ENCODE measurements at places on chromosomes 5 and 9.

DNA sequence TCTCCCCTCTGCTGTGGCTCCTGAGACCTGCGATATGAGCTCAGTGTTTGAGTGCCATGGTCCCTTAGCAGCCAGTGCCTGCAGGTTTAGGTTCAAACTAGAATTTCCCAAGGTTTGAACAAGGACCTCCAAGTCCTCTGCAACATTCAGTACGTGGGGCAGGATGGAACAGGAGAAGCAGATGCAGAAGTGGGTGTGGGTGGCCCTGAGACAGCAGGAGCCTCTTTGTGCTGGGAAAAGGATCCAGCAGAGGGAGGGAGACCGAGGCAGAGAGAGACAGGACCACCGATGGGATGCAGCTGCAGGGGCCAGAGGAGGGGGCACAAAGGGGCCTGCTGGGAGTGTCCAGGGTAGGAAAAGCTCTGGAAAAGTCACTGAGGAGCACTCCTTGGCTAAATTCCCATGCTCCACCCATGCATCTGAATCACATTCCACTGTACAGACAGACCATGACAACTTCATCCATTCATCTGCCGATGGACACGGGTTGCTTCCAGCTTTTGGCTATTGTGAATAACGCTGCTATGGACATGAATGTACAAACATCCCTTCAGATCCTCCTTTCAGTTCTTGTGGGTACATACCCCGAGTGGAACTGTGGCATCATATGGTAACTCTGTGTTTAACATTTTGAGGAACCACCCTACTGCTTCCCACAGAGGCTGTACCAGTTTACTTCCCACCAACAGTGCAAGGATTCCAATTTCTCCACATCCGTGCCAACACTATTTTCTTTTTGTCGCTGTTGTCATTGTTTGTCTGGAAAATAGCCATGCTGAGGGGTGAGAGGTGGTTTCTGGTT, 26.7 kb upstream of the SUSD3 start:
- DNase-seq: no peak

GRCh38 chr5:146334074-146334533, 4.5 kb upstream of the POU4F3 start:
- DNase-seq: no peak

DNA sequence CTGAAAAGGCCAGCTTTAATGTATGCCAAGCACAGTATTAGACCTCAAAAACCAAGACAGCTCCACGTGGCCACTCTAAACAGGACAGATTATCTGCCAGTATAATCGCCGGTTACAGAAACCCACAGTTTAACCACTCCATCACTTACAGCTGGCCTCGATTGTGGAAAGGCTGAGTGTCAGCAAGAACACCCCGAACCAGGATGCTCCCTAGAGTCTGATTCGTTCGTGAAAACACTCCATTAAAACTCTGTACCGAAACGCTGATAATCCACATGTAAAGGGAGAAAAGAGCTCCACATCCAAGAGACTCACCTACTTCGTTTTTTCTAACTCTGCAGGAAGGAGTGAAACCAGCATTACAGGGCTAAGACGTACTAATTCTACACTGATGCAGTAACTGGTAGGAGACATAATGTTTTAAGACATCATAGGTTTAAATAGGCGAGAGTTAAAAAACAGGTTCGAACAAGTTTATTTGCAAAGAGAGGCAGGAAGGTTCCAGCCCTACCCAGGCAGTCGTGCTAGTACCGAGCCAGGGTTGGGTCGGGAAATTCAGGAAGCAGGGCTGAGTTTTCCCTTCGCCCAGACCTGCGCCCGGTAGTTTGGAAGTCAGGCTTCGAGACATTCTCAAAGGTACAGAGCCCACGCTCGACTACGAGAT, 949 bp downstream of the SERINC5 start:
- no peak for DNase-seq

- DNase-seq: no peak
These were observed 63.5 kb downstream of the SPATA31D1 start for GRCh38 chr9:82052081-82052480.

DNA sequence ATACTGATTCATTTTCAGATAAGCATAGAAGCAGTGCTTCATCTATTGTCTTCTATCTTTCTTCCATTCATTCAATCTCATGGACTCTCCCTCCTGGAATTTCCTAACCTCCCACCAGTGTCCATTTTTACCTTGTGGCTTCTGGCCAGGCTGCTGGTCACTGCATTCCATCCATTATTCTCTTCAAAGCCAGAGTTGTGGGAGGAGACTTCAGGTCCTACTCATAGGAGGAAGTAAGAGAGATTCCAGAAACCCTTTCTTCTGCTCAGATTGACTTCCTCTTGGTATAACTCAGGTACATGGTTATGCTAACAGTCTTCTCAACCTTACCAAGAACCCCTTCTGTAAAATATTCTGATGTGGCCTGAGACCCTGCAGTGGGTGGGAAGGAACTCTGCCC, 153.3 kb upstream of the SLC12A2 start:
- DNase-seq: no peak

DNA sequence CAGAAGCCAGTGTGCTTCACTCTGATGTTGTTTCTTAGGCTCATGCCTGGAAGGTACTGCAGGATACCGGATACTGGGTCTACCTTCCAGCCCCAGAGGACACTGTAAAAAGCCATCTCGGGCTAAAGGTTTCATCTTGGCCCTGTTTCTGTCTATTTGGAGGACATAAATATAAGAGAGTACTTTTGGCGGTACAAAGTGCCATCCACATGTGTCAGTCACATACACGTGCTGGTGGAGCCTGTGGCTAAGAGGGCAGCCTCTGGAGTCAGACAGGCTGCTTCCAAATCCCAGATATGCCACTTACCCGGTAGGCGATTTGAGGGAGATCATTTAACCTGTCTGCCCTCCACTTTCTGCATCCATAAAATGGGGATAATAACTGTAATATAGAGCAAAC, 160.4 kb downstream of the NR3C1 start:
- DNase-seq: no peak

GRCh38 chr5:64958757-64959391, 190.1 kb downstream of the CWC27 start:
- DNase-seq: peak; percentile 45

GRCh38 chr9:36997414-36997813, 36.7 kb downstream of the PAX5 start:
- no peak for DNase-seq

DNA sequence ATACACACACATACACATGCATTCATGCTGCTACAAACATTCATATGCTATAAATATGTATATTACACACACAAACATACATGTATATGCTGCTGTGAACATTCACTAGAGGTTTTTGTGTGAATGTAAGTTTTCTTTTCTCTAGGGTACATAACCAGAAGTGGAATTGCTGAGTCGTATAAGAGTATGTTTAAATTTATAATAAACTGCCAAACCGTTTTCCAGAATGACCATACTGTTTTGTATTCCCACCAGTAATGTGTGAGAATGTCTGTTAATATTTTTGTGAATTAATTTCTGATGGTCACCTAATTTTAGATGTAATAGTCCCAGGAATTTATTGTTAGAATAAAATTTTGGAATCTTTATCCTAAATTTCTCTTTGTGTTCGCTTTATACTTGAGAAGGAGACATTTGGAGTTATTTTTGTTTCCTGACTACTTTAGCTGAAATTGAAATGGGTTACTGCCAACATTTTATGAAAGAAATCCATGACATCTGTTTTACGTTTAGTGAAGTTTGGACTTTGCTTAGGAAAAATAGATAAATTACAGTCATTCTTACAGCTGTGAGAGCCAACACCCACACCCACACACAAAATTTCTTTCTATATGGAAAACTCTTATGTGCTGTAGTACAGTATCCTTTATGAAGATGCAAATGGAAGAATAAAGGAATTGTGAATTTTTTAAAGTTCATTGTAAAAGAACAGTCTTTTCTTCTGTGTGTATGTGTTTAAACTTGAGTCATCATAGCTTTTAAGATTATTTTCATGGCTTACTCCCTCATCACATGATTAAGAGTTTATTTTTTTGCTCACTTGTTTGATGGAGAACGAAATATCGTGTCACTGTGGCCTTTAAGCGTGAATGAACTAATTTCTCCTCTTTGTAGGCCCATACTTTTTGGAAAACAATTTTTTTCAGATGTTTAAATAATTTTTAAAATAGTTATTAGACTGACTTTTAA, 24.3 kb downstream of the CENPP start:
- DNase-seq: no peak

GRCh38 chr5:152641970-152642805, 237.1 kb upstream of the NMUR2 start:
- DNase-seq: no peak

DNA sequence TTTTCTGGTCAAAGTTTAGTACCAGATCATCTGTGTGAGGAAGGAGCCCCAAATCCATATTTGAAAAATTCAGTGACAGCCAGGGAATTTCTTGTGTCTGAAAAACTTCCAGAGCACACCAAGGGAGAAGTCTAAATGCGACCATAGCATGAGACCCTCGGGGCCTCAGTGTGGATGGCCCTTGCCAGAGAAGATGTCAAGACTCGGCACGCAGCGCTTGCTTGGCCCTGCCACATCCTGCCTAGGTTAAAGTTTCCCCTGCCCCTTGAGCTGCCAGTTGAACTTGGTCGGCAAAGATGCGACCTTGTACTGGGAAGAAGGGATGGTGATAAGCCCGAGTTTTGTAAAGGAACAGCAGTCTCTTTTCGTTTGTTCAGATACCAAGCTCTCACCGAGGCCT, 65.8 kb downstream of the IL31RA start:
- no peak for DNase-seq

GRCh38 chr9:71249729-71250317, 128.4 kb upstream of the TRPM3 start:
- no peak for DNase-seq

- DNase-seq: no peak
These were observed 21.7 kb downstream of the ITGA2 start for GRCh38 chr5:53010814-53011213.

GRCh38 chr9:122220673-122221182, 8.0 kb downstream of the LHX6 start:
- DNase-seq: no peak

DNA sequence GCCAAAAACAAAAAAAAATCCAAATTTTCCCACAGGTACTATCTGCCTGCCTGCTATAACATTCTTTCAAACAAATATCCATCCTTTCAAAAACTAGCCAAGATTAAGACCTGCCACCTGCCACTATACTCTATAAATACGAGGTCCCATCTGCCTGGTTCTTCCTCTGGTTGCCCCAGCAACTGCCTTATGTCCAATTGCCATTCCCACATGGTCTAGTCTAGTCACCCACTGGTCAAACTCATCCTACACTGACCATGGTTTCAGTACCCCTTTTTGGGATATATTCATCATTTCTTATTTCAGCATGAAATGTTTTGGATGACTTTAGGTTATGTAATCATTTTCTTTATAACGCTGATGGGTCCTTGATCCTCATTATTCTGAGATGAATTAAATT, 95.1 kb upstream of the CCNG1 start:
- DNase-seq: no peak

DNA sequence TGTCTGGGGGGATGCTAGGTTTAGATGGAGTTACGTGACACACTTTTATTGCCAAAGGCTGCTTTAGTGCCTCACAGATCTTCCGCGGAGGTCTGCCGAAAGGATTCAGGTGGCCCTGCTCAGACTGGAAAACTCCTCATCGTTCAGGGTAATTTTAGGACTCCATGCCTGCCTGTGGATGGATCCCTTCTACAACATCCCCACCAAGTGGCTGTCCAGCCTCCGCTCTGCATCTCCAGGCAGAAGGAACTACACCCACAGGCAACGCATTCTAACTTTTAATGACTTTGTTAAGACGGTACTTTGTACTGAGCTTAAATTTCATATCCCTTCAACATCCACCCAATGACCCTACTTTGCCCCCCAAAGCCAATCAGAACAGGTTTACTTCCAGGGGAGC, 29.4 kb downstream of the ATPSCKMT start:
- no peak for DNase-seq

Data from CD4-positive, alpha-beta T cell treated with Interleukin-4 for 1 hour (primary cell).